Esophagus squamous epithelium (tissue), 5 donors: ENCODE measurements at places on chromosomes 16 and 17. TPM values are rescaled to one million over a fixed set of nuclear protein-coding genes. Genes with fewer than 3 reads are reported as not detected.

DNA sequence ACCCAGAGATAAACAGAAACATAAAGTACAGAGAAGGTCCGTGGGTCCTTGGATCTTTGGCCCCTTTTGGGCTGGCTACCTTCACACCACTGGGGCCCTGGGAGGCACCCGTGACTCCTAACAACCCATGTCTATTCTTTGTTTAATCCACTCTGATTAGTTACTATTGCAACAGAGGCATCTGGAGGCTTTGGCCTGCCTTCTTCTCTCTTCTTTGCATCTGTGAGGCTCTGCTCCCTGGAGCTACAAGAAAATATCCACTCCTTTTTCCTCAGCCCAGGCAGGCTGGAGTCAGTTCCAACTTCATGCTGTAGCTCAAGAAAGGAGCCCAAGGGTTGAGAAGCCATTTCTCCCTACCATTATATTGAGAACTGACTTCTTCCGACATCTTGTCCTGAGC, 9.5 kb upstream of the CMIP start:
- H3K4me3 ChIP-seq, result no peak overlapping the region
- no peaks in the 10 kb centered on the region for H3K27me3 ChIP-seq
- H3K27ac ChIP-seq, result no peak overlapping the region
- no peak for DNase-seq

GRCh38 chr17:1498869-1499268, 6.4 kb upstream of the MYO1C start:
- H3K27ac ChIP-seq, result no peak overlapping the region
- H3K27me3 ChIP-seq, result no peaks in the 10 kb centered on the region
- no peak for DNase-seq
- peaks cover 8% of the 10 kb centered on the region for H3K36me3 ChIP-seq

GRCh38 chr16:7506363-7506762, 173.7 kb downstream of the RBFOX1 start:
- no peak for DNase-seq
- H3K36me3 ChIP-seq, result no peaks in the 10 kb centered on the region
- no peaks in the 10 kb centered on the region for H3K27me3 ChIP-seq
- no peaks in the 10 kb centered on the region for H3K4me1 ChIP-seq
- H3K27ac ChIP-seq, result no peak overlapping the region

DNA sequence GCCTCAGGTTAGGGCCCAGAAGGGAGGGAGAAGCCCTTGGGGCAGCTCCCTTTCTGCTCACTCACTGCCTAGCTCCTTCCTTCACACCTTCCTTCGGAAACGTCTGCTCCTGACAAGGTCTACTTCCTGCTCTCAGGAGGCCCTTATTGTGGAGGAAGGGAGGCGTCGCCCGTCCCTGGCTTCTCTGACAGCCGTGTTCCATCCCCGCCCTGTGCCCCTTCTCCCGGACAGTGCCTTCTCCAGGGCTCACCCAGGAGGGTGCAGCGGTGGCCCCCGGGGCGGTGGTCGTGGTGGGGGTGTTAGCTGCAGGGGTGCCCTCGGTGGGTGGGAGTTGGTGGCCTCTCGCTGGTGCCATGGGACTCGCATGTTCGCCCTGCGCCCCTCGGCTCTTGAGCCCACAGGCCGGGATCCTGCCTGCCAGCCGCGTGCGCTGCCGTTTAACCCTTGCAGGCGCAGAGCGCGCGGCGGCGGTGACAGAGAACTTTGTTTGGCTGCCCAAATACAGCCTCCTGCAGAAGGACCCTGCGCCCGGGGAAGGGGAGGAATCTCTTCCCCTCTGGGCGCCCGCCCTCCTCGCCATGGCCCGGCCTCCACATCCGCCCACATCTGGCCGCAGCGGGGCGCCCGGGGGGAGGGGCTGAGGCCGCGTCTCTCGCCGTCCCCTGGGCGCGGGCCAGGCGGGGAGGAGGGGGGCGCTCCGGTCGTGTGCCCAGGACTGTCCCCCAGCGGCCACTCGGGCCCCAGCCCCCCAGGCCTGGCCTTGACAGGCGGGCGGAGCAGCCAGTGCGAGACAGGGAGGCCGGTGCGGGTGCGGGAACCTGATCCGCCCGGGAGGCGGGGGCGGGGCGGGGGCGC, 231.9 kb downstream of the SEC14L1 start:
- no peaks in the 10 kb centered on the region for H3K27me3 ChIP-seq
- peak overlapping the region; percentile 53 for H3K4me3 ChIP-seq
- H3K36me3 ChIP-seq, result no peaks in the 10 kb centered on the region
- no peak for DNase-seq
- H3K27ac ChIP-seq, result peak overlapping the region; percentile 95

DNA sequence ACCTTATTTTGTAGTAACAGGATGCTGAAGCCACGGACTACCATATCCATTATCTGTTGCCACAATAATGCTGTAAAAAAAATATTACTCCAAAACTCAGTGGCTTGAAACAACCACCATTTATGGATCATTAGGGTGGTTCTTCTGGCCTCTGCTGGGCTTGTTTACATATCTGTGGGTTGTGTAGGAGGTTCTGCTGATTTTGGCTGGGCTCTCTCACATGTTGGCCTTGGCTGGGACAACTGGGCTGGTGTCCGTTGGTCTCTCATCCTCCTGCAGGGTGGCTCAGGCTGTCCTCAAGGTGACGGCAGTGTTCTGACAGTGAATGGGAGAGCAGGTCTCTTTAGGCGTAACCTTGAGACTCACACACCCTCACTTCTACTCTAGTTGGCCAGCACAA, 76.0 kb downstream of the GPR139 start:
- no peak overlapping the region for H3K4me3 ChIP-seq
- no peak for DNase-seq
- H3K27me3 ChIP-seq, result peaks cover 14% of the 10 kb centered on the region
- H3K4me1 ChIP-seq, result no peaks in the 10 kb centered on the region

GRCh38 chr16:71453036-71453435, 9.0 kb downstream of the ZNF23 start:
- no peak overlapping the region for H3K4me3 ChIP-seq
- no peak for DNase-seq
- no peaks in the 10 kb centered on the region for H3K27me3 ChIP-seq
- H3K36me3 ChIP-seq, result peaks cover 17% of the 10 kb centered on the region
- H3K27ac ChIP-seq, result no peak overlapping the region

- H3K27ac ChIP-seq, result no peak overlapping the region
- no peak overlapping the region for H3K4me3 ChIP-seq
- no peaks in the 10 kb centered on the region for H3K27me3 ChIP-seq
- no peak for DNase-seq
These were observed 63.7 kb downstream of the SIAH1 start for GRCh38 chr16:48321317-48322036.

HEATR9 gene
- total RNA-seq, result not detected

- H3K27ac ChIP-seq, result peak overlapping the region; percentile 94
- H3K36me3 ChIP-seq, result no peaks in the 10 kb centered on the region
- no peaks in the 10 kb centered on the region for H3K27me3 ChIP-seq
- no peak for DNase-seq
These were observed 827 bp upstream of the UBALD1 start for GRCh38 chr16:4615384-4616046.

INCA1 gene
- total RNA-seq, result not detected

DNA sequence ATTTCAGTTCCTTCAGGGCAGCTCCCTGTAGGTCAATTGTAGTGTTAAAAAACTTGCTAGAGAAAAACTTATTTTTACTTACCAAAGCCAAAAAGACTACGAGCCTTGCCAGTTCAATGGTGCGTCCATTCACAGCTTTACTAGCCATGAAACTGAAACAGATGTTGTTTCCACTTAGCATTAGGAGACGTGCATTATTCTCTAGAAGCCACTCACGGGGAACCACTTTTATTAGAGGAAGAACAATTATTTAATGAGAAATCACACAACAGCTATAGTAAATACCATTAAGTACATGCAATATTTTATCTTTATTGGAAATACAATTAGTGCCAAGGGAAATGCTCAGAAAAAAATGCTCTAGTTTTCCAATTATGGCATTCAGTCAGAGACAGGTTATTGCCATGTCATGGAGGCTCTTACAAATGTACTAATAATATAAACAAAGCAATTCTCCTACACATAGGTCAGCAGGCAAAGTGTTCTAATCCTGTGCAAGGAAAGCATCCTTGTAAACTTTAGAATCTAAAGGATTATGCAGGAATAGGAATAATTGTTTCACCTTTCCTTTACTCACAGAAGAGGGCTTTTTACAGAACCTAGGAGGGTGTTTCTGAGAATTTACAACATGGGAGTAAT, 17.4 kb downstream of the LASP1NB start:
- no peaks in the 10 kb centered on the region for H3K36me3 ChIP-seq
- H3K27ac ChIP-seq, result no peak overlapping the region
- H3K27me3 ChIP-seq, result no peaks in the 10 kb centered on the region
- H3K4me1 ChIP-seq, result no peaks in the 10 kb centered on the region
- H3K4me3 ChIP-seq, result no peak overlapping the region
